Upper lobe of right lung (tissue), 1 donor: ENCODE measurements at places on chromosomes 4 and X. TPM values are rescaled to one million over a fixed set of nuclear protein-coding genes. Genes with fewer than 3 reads are reported as not detected.

GRCh38 chrX:2691543-2692220 lies 587 bp downstream of the CD99 start:
- DNase-seq, result peak; percentile 82

- DNase-seq, result no peak
Observed at GRCh38 chr4:31598639-31599038, 878.5 kb downstream of the PCDH7 start.

DNA sequence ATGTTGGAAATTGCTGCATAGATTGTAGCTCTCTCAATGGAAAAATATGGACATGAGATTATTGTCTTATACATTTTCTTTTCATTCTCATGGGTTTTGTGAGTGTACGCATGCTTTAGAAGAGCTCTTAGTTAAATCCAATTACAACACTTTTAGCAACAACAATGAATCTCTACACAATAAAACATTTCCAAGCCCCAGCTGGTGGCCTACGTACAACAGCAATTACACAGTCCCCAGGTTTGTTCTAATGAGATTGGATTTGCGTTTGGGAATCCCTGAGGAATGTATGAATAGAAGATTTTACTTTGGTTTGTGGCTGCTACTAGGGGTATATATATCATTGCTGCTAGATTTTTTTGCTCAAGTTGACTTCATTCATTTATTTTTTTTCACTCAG lies 98.6 kb downstream of the FHDC1 start:
- no peak for DNase-seq

GRCh38 chr4:180926277-180926676 lies 1316.9 kb upstream of the TENM3 start:
- DNase-seq, result no peak

DNA sequence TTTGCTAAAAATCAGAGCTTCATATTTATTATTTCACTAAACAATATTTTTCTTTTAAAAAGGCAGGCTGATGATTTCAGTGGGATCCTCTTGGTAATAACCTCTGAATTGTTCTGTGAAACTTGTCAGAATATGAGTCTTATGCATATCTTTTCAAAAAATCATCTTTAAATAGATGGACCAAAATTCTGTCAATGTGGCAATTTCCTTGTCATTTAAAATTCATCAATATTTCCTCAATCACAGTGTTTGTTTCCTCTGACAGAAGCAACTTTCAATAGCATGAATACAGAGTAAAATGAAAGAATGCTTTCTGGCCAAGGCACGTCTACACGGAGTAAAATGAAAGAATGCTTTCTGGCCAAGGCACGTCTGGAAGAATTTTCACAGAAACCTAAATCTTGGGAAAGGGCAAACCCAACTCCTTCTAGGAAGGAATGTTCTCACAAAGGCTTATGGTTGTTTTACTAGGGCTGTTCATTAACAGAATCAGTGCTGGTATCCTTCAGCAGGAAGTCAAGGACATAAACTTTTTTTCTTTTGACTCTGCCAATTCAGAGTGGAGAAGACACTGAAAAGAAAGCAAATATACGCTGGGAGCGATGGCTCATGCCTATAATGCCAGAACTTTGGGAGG lies 99.0 kb upstream of the GPR34 start:
- DNase-seq, result no peak

GRCh38 chr4:622071-622995 lies 3.0 kb upstream of the PDE6B start:
- DNase-seq, result no peak

DNA sequence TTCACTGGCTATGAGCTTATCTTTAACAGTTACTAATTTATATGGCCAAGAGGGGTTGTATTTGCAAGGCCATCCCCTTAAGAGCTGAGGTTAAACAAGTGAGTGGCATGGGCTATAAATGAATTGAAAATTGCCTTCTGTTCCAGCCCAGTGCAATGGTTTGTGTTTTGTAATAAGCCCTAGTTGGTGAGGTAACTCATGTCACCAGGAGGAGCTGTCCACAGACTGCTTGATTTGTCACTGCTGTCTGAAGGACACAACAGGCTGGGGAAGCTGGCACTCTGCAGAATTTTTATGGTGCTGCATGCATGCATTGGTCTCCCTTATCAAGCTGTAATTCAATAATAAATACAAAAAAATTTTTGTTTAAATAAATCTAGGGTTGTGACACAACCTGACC lies 223.8 kb downstream of the IL1RAPL2 start:
- DNase-seq, result no peak

DNA sequence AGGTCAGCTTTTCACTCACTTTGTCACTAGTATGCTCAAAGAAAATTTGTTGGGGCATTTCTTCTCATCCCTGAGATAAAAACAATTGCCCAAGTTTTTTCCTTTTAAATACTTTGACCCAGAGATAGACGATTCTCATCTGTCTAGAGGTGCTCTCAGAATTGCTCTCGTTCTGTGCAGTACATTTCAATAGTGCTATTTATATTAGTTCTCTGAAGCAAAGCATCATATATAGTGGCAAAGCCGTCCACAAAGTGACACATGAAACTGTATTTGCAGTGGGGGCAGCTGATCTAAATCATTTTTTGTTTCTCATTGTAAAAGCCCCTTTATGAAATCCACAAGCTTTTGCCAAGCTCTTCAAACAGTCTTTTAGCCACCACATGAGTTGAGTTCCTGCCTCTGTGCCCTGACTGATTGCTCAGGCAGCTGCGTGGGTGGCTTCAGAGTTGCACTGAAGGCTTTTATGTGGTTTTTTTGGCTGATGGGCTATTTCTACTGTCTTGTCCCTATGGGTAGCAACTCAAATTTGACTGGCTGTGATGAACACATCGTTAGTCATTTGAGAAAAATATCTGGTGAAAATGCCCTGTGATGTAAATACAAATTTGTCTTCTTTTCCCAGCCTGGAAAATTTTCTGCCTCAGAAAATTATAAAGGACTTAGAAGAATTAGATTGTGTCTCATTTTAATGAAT lies 119.1 kb upstream of the OTUD4 start:
- no peak for DNase-seq

DNA sequence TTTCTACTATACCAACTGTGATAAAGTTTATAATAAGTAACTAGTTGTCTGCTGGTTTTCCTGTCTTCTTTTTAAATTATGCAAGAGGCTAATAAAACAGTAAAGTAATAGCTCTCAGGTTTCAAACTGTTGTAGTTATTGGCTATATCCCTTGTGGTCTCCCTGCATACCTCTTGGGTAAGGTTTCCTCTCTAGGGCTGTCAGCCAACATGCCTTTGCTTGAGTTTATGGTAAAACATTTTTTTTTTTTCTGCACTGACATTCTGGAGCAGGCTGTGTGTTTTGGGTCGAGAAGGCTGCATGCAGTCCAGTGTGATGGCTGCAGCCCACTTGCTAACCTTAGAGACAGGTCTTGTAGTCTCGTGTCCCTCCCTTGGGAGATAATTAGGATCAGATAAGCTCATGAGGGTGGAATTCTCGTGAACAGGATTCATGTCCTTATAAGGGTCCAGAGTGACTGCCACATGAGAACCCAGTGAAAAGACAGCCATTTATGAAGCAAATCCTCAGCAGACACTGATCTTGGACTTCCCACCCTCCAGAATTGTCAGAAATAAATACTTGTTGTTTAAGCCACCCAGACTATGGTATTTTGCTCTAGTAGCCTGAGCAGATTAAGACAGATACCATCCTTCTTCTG lies 831.2 kb downstream of the CCSER1 start:
- DNase-seq, result no peak

GRCh38 chrX:123871309-123871708 lies 11.5 kb downstream of the XIAP start:
- no peak for DNase-seq

DNA sequence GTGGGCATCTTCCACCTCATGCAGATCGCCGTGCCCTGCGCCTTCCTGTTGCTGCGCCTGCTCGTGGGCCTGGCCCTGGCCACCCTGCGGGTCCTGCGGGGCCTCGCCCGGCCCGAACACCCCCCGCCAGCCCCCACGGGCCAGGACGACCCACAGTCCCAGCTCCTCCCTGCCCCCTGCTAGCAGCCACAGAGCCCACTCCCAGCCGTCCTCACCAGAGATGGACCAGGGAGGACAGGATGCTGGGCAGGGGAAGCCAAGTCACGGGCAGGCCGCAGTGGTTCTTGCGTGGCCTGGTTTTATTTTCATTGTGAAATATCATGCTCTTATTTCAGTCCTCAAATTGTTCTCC lies 15.1 kb downstream of the DGKQ start:
- peak; percentile 58 for DNase-seq

DNA sequence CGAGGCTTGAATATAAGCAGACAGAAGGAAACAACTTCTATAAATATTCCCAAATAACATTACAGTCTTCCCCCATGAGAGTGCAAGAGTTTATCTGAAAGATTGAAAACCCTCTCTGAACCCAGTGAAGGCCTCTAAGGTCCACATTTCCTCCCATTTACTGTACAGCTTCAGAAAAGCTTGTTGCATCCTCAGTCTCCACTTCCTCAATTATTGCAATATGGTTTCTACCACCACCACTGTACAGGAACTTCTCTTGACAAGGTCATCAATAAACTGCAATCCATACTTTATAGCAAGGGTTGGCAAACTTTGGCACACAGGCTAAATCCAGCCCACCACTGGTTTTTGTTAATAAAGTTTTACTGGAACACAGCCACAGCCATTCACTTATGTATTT lies 239.0 kb downstream of the THOC2 start:
- DNase-seq, result no peak

DNA sequence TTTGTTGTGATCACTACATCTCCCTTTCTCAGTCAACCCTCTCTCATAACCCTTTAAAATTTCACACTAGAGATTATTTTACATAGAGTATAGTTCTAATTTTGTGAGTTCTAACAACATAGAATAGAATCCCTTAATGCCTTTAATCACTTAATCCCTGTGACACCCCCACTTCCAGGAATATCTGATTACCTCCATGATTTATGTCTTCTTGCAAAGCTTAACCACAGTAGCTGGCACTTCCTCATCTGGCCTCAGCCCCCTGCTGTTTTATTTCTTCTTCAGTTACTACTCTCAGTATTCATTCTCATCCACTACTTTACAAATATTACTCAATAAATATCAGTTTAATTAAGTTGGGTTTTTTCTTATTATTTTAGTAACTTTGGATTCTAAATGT lies 340.9 kb downstream of the CENPC start:
- no peak for DNase-seq

GRCh38 chr4:26094076-26094475 lies 180.1 kb downstream of the SMIM20 start:
- DNase-seq, result no peak

- DNase-seq, result no peak
Observed at GRCh38 chr4:88527787-88528186, 4.2 kb upstream of the PYURF start.

DNA sequence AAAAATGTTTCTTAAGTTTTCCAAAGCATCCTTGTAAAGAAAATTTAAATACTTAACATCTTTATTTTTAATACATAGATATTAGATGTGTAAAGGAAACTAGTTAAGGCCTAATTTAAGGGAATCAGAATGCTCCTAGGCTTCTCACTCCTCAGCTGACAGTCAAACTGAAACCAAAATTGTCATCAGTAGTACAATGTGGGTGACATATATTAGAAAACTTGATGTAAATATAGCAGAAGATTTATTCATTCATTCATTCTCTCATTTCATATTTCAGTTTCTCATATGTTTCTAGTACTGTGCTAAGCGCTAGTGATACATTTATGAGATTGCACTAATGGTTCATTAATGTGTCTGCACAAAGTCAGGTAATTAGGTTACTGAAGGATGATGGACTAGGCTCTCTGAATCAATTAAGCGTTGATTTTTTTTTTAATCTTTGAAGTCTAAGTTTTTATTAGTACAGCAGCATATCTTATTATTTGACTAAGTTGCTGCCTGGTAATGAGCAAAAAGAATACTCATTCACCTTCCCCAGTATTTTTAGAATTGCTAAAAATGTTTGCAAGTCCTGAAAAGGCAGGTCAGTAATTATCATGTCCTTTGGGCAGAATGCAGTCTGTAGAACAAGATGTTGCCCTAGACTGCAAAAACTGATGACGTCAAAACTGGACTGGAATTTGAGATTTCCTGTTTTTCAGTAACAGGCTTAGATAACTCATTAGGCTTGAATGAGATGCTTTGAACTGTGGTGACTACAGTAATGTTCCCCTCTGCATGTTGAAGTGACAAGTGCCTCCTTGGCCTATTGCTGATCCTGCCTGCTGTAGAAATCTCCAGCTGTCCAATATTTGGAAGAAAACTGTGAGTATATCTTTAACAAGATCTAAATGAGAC lies 128.7 kb downstream of the ARHGAP24 start:
- no peak for DNase-seq

DNA sequence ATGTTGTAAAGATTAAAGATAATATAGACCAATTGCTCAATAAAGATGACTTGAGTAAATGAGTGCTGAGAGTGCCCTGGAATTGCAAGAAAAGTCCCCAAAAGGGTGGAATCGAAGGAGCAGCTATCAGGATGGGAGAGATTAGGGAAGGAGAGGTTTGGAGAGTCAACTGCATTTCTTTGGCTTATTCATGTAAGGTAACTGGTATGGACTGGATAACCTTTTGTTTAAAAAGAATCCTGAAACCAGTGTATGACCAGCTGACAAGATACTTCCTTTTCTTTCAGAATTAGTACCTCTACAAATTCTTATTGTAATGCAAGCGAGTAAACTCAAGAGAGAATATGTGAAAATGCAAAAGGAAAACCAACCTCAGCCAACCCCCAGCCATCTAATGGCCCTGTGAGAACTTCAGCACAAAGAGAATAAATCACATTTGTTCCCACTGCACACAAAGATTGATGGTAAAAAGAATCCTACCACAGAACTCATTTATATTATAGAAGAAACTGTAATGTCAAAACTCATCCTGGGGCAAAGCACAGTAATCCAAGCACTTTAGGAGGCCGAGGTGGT lies 24.5 kb upstream of the SPP1 start:
- DNase-seq, result no peak

DNA sequence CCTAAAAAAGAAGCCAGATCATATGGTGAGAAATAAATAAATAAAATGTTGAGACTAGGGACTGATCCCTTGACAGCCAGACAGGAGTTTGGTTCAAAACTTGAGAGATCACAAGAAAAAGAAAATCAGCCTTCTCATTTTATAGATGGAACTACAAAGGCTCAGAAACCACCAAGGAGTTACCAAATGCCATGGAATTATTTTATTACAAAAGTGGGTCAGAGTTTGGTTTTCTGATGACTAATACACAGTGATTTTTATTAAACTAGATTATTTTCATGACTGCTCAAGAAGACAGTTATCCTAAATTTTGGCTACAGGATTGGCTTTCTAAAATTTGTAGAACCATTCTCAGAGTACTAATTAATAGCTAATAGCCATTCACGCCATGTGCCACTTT lies 6.2 kb downstream of the CXCL1 start:
- no peak for DNase-seq

GRCh38 chrX:19761554-19762295 lies 125.7 kb downstream of the SH3KBP1 start:
- DNase-seq, result no peak

GRCh38 chr4:22496165-22496813 lies 19.6 kb downstream of the ADGRA3 start:
- DNase-seq, result no peak

- no peak for DNase-seq
Observed at GRCh38 chrX:15956681-15957080, 102.1 kb upstream of the AP1S2 start.

The TMEM144 gene
- 15.5 TPM for total RNA-seq

The CTAG1B gene
- not detected for total RNA-seq

The MAOB gene
- 38.9 TPM for total RNA-seq

The EPGN gene
- total RNA-seq, result 2.8 TPM

The ELF2 gene
- total RNA-seq, result 48.2 TPM

The PHOX2B gene
- total RNA-seq, result not detected

The SEPTIN6 gene
- 20.9 TPM for total RNA-seq

The MAGEB16 gene
- not detected for total RNA-seq
